SHP77 (cell line): ENCODE measurements at places on chromosomes 2 and 18.
A peak's percentile ranks its signal among the peaks of the same experiment; 100 is the strongest.

GRCh38 chr2:145422576-145422975 is 902.7 kb upstream of the ZEB2 start:
- no peak for DNase-seq

- DNase-seq: no peak
These were observed 456.8 kb downstream of the MTX2 start for GRCh38 chr2:176725873-176726645.

DNA sequence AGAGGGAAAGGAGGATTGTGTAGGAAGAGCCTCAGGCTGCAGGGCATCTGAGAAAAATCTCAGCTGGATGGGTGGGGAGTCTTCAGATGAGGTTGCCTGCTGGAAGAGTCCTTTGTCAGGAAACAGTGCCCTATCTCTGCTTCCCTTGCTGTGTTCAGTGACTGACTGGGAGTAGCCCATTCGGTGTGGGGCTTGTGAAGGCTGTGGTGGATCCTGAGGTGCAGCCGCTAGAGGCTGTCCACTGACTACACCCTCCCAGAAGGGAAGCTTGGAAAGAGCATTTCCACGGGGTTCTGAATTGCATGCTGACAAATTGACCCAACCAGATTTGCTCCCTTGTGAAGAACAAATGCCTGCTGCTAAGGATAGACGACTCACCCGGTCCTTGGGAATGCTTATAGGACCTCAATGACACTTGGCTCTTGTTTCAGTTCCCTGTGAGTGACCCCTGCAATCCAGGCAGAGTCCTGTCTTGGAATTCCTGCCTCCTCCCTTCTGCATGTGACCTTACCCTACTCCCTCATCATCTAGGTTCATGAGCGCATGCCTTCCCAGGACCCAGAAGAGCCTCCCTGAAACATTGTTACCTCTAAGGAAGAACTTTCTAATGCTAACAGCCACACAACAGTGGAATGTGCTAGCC is 109.7 kb upstream of the FAM136A start:
- DNase-seq: no peak

DNA sequence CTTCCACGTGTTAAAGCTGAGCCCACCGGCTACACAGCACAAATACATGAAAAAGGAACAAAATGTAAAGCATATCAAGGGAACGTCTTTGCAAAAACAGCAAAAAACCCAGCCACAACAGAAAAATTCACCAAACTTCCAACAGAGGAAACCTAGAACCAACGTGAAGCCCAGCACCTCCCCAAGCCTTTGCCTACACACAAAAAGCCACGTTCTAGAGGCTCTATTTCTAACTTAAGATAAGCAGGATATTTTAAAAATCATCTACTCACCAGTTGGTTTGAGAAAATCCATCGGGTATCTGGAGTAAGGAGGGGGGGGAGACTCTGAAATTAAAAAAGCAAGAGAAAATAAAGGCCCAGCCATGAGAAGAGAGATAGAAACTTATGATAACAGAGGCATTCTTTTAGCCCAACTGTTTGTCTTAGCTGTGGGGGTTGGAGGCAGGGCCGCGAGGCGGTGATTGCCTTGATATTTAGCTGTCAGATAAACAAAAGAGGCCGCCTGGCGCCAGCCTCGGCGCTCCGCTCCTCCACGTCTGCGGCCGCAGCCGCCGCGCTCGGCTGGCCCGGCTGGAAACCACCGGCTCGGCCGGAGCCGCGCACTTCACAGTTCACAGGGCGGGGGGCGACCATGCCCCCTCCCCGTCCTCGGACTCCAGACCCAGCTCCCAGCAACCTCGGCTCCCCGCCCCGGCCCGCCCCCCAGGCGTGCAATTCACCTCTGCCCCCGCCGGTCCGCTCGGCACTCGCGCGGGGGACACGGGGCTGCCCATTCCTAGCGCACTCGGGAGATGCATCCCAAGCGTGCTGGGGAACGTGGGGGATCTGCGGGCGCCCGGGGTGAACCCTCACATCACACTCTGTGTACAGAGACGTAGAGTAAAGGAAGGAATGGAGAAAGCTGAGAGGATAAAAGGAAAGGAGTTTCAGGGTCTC is 2.4 kb downstream of the SMAD7 start:
- no peak for DNase-seq

DNA sequence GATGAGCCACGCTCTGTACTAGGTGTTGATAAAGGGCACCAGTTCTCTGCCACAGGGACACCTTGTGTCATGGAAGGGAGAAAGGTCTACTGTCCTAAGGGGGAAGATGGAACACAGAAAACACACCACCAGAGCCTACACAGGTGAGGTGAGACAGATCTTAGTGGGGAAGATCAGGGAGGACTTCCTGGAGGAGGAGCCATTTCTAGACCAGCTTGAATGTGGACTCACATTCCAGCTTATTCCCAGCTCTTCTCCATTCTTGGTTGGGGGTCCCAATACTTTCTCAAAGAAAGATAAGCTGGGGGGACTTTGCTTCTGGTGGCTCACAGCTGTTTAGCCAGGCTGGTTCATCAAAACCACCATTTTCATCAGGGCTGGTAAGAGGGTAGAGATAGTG is 36.2 kb downstream of the EMX1 start:
- no peak for DNase-seq

DNA sequence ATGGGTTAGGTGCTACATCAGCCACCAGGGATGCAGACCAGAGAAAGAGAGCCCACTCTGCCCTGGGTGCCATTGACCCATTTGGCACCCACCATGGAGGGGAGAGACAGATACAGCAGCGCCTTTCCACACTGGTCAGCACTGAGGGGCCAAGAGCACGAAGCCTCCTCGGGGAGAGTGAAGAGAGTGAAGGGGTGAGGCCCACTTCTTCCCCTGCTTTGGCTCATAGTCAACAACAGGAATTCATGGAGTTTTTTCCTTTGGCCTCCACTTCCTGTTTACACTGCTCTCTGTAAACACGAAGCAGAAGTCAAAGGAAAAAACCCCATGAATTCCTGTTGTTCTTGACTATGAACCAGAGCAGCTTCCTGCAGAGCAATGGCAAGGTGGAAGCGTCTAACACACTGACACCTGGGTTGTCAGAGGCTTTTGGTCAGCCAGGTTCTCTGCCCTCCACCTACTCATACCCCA is 80.0 kb downstream of the CCDC93 start:
- DNase-seq: no peak

- DNase-seq: no peak
These were observed 702.2 kb upstream of the NRXN1 start for GRCh38 chr2:51734115-51734514.

DNA sequence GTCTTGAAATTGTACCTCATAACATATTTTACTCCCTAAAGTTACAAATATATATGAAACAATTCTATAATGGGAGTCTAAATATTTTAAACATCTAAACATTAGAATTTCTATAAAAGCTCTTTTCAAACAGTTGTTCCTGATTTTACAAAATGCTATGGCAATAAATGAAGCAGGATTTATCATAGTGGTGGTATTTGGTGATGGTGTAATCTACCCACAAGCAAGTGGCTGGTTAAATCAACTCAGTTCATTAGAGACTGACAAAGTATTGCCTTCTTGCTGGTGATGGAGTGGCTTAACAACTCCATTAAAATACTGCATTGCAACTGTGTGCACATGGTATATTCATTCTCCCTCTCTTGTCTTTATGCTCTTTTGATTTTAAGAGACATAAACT is 138.9 kb downstream of the PMAIP1 start:
- no peak for DNase-seq

GRCh38 chr2:165905854-165906253 is 47.7 kb downstream of the TTC21B start:
- DNase-seq: no peak

DNA sequence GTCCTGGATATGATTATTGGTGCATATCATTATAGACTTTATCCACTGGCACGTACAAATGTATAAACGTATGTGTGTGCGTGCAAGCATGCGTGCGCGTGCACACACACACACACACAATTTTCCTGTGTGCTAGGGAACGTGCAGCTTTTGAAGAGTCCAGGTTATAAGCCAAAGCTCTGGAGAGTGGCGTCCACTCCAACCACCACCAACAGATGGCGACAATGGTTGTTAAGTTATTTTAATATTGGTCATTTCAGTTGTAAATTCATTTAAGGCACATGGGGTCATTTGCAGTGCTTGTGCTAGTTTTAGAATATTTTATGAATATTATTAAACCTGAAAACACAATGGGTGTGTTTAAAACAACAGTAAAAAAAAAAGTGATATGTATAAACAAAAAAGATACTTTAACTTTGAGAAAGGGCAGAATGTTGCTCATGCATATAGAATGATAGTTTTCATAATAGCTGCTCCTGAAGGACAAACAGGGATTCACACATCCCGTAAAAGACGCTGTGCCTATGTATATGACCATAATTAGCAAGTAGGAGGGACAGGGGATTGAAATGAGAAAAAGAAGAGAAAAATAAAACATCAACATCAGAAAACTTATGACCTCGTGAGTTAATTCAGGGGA is 124.2 kb upstream of the ITGB6 start:
- DNase-seq: no peak

GRCh38 chr2:145258903-145259579 is 739.1 kb upstream of the ZEB2 start:
- no peak for DNase-seq

- DNase-seq: no peak
These were observed 332.5 kb downstream of the PID1 start for GRCh38 chr2:228938629-228939028.

DNA sequence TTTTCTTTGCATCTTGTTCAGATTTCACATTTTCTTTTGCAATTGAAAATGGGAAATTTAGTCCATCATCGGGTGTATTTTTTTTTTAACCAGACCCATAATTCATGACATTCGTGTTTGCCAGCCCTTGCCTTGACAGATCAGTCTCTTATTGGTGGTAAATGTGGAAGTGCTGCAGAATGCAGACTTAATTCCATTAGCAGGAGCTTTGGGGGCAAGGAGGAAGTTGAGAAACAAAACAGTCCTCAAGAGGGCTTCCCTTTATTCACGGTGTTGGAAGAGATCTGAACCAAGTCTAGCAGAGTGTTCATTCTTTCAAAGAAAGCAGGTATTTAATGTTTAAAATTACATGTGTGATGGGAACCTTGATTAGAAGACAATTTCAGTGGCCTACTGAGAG is 16.6 kb upstream of the RPE start:
- DNase-seq: no peak

DNA sequence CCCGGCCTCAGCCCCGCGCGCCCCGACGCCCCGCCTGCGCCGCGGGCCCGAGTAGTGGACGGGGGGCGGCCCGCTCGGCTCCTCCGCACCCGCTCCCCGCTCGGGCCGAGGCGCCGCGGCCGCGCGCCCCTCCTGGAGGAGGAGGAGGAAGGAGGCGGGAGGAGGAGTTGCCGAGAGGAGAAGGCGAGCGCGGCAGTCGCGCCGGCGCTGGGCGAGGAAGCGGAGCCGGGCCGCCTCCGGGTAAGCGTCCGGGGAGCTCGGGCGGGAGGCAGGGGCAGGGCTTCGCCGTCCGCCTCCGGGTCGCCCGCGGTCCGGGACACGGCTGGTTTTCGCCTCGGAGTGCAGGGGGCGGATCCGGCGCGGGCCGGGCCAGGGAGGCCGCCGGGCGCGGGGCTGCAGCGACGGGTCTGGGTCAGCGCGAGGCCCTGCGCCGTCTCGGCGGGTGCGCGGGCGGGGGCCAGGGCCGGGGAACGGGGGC is at the start of gene SOCS6:
Gene SOCS6 (plus strand): TSS at position 195 of the 478 bp plus-strand sequence. CDS start 35,624 bp downstream, outside the sequence.
- peak; percentile 35 for DNase-seq

DNA sequence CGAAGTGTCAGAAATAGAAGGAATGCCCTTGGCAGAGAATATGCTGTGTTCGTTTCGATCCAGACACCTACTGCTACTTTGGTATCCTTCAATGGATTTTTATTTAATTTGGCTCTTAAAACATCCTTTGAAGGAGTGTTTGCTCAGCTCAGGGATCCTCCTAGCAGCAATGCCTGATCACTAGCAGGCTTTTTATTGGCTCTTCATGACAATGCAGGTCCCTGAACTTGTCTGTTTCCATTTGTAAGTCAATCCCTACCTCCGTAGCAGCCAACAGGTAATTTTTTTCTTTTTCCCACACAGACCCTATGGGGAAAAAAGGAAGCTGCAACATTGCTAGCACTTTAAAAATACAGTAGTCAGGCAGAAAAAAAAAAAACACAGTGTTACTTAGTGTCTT is 366.2 kb upstream of the LRRTM1 start:
- no peak for DNase-seq

GRCh38 chr2:11071211-11071610 is 84.1 kb upstream of the SLC66A3 start:
- DNase-seq: no peak

DNA sequence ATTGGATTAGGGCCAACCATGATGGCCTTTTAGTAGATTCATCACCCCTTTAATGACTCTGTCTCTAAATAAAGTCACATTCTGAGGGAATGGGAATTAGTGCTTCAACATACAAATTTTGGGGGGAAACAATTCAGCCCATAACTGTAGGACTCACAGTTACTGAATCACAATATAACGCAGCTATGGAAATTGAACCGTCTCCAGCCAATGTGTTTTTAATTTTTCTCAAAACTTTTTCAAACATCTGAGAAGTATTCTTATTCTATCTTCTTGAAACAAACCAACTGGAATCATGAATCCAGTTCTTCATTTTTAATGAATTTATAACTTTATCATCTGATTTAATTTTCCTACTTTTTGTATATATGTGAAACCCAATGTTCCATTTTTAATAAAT is 373.1 kb upstream of the SYT4 start:
- no peak for DNase-seq

- DNase-seq: no peak
These were observed 70.6 kb downstream of the ACVR1 start for GRCh38 chr2:157805519-157805918.

DNA sequence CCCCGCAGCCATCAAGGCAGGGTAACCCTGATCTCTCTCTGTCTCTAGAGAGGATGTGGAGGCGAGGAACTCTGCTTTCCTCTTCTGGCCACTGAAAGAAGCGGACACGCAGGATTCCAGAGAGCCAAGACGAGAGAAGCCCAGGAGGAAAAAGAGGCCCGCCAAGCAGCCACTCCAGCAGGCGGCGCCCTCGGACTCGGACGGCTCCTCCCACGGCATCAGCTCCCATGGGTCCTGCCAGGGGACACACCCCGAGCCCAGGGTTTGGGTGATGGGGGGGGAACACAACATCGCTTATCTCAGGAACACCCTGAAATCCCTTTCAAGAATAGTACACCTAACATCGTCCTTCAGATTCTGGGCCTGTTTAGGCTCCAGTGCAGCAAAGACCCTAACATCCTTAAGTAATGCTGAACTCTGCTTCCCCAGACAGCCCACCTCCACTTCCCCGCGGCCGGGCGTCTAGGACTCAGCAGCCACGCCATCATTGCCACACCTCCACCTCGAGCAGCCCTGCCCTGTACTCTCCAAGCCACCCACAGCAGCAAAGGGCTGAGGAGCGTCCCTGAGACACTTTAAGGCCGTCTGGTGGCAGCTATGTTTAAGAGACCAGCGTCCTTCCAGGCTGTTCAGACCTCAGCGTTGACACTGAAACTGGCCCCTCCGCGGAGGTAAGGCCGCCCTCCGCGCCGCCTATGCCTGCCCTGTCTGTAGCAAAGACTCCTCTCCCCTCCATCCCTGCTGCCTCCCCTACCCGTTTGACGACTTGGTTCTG is 34.3 kb upstream of the CNGA3 start:
- DNase-seq: no peak

DNA sequence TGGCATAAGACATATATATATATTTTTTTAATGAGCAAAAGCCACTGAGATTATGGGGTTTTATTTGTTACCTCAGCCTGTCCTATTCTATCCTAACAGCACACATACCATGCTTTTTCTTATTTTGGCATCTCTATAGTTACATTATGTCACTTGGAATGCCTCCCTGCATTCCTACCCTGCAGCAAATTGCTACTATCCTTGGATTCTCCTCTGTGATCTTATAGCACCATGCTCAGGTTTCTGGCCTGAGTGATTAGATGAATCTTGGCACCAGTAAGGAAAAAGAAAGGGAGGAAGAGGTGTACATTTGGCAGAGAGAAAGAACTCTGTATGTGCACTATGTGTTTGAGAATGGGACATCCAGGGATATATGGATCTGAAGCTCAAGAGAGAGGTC is 86.3 kb upstream of the PELI1 start:
- DNase-seq: no peak
